ENCODE measurements at places on chromosomes 11 and 22.

GRCh38 chr11:27174672-27175210 is 134.1 kb downstream of the BBOX1 start:
- no peak for DNase-seq

DNA sequence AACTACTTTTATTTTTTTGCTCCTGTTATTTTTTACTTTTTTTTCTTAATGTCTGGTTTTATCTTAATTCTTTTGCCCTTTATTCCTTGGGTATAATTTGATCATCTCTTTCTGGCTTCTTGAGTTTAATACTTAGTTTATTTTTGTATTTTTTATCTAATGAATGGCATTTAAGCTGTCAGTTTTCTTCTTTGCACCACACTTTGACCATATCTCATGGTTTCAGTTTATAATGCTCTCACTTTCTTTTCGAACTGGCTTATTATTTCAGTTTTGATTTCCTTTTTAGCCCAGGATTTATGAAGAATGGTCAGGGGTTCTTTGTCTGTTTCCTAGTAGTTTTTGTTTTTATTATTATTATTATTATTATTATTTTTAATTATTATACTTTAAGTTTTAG is 48.3 kb downstream of the QSER1 start:
- DNase-seq: no peak

- no peak for DNase-seq
Measured at GRCh38 chr22:32544953-32545558, 70.4 kb downstream of the FBXO7 start.

- DNase-seq: peak; percentile 50
Measured at GRCh38 chr11:71927820-71928736, at the start of gene XNDC1N. Gene XNDC1N, minus strand, starts transcription at chr11:71928594. Its CDS starts 5,241 bp downstream, at chr11:71923353.

DNA sequence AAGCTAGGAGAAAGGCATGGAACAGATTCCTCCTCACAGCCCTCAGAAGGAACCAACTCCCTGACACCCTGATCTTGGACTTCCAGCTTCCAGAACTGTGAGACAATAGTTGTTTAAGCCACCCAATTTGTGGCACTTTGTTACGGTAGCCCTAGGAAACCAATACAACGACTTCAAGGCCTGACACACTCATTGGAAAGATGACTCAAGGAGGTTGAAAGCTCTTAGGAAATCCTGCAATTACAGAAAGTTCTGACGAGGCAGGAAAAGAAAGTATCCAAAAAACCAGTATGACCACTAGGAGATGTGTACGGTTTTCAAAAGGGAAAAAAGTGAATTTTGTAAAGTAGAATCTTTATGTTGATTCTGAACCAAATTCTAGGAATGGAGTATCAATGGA is 161.4 kb downstream of the SWAP70 start:
- DNase-seq: no peak

DNA sequence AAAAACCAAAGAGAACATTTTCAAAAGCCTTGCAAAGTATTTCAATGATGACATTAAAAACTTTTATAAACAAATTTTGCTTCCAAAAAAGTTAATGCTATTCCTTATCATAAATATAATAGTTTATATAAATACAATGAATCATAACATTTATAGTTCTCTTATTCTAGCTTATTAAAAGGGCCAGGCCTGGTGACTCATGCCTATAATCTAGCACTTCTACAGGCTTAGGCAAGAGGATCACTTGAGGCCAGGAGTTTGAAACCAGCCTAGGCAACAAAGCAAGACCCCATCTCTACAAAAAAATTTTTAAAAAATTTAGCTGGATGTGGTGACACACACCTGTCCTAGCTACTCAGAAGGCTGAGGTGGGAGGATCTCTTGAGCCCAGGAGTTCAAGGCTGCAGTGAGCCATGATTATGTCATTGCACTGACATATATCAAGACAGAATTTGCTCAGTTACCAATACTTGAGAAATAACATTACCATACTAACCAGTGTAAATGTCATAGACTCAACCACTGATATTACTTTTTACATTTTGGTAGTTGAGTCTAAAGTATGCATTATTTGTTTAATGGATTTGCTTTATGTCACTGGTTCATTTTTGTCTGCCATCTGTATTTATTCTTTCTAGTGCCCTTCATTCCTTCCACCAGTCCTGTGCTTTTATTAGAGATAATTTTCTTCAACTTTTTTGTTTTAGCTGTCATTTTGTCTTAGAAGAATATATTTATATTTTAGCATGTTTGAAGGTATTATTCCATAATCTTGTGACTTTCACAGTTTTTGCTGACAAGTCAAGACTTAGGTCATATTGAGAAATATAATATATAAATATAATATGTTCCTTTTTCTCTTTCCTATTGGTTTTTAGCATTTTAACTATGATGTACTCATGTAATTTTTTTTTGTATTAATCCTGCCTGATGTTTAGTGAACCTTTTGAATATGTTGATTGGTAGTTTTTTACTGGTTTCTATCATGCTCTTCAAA is 56.2 kb downstream of the CYP2R1 start:
- DNase-seq: no peak

GRCh38 chr11:69594481-69594880 is 46.5 kb upstream of the CCND1 start:
- no peak for DNase-seq

GRCh38 chr22:41925783-41926460 is 684 bp downstream of the TNFRSF13C start:
- peak; percentile 78 for DNase-seq

DNA sequence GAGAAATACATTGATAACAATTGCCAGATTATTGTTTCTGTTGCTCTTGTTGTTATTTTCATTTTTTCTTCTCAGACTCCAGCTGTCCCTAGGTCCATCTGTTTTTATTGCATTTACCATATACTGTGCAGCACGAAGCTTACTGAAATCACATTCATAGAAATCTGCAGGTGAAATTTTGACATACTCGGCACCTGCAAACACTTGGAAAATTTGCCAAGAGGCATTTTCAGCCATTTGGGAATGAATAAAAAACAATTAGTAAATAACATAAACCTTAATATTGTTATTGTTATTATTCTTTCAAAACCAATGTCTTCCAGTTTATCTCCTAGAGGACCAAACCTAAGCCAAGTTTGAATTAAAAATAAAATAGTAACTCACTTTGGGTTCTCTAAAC is 2357.2 kb downstream of the LRRC4C start:
- DNase-seq: no peak

DNA sequence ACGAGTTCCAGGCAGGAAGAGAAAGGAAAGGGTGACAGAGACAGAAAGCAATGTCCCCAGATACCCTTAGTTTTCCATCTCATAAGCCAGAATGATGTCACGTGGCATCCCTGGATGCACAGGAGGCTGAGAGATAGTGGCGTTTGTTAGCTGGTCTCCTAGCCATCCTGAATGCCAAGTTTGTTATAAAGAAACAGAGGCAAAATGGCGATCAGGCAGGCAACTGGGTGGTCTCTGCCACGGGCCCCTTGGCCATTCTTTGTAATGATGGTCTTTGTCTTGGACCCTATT is 5.3 kb downstream of the SMIM38 start:
- DNase-seq: no peak

DNA sequence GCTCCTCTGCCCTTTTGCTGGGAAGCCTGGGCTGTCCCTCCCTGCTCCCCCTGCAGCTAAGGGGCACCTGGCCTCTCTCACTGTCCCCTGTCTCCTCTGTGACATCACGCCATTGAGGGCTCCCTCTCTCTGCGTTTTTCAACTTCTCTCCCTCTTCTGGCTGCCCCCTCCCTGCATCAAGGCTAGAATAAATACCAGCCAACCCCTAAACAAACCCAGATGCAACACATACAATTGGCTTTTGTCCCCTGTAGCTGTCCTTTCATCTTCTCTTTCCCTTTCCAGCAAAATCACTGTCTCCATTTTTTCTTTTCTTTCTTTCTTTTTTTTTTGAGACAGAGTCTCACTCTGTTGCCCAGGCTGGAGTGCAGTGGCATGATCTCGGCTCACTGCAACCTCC is 3.3 kb upstream of the MIEF1 start:
- no peak for DNase-seq

- no peak for DNase-seq
Measured at GRCh38 chr11:128236506-128237498, 350.6 kb downstream of the ETS1 start.

DNA sequence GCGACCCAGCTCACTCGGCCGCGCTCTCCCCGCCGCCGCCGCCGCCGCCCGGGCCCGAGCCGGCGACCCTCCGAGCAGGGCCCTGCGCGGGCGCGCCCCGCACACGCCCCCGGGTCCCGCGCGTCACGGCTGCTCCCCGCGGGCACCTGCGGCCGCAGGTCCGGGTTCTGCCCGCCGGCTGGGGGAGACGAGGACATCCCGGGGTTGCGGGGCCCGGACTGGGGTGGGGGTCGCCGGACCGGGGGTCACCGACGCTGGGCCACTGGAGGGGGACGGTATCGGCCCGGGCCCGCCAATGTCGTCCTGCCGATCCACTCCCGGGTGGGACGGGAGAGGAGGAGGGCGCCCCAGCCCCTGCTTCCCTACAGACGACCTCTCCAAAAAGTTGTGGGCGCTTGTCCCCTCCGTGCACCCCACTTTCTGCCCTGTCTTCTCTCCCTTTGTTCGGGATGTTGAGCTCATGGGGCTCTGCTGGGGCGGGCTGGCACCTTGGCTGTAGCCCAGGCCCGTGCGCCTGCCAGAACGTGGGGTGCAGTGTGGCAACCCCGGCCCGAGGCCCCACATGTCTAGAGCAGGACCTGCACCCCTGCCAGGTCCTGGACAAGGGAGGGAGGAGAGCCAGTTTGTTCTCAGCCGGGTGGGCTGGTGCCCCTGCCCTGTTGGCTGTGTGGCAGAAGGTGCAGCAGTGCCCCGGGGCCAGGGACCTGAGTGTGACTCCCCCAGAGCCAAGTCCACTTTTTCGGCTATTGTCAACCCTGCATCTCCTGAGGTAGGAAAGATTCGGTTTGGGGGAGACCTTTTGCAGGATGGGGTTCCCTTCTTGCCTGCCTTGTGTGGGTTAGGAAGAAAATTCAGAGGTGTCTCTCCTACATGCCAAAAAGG is 40.2 kb upstream of the CELSR1 start:
- peak; percentile 22 for DNase-seq

DNA sequence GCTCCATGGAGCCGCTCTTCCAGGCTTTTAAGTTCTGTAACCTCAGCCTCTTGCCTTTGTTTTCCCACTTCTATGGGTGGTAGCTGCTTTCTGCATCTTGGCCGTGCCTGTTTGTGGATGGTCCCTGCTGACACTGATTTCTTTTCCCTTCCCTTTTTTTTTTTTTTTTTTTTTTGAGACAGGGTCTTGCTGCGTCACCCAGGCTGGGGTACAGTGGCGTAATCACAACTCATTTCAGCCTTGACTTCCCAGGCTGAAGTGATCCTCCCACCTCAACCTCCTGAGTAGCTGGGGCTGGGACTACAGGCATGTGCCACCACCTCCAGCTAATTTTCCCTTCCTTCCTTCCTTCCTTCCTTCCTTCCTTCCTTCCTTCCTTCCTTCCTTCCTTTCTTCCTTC is 57.7 kb upstream of the EP300 start:
- no peak for DNase-seq

DNA sequence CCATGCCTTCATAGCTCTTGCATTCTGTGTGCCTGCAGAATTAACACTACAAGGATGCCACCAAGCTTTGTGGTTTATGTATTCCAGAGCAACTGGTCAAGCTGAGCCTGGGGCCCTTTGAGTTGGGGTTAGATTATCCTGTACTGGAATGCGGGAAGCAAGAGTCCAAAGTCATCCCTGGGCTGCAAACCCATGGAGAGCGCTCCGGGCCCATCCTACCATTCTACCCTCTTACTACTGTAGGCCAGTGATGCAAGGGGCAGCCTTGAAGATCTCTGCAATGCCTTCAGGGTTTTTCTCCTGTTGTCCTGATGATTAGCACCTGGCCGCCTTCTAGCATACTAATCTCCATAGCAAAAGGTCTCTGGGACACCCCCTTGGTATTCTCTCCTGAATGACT is 51.3 kb downstream of the TUG1 start:
- DNase-seq: no peak

DNA sequence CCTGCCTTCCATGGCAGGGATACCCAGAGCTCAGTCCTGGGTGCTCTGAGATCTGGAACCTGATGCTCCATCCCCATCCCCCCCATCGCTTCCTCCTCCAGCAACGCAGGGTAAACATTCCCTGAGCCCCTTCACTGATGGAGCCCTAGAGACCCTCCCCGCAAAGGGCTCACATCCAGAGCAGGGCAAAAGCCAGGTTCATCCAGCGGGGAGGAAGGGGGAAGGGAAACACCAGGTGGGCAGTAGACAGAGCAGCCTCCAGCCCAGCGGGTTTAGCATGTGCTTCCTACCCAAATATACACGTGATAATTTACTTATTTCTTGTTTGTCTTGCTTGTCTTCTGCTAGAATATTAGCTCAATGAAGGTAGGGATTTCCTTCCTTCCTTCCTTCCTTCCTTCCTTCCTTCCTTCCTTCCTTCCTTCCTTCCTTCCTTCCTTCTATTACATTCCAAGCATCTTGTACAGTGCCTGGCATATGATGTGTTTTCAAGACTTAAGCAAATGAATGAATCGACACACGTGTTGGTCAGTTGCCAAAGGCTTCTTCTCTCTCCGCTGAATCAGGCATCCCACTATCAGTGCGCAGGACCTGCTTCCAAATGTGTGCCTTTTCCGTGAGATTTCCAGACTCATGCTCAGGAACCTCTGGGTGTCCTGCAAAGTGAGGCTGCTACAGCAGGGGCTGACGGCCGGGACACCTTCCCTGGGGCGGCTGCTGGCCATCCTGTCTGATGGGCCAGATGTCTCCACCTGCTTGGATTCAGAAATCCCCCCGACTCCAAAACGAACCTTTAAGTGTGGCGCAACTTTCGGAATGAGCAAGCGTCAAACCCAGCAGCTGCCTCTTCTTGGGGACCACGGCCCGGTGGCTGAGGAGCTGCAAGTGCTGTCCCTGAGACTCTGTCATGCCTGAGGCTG is 955.1 kb downstream of the BRD1 start:
- no peak for DNase-seq

- no peak for DNase-seq
Measured at GRCh38 chr11:12005476-12005875, 3.0 kb downstream of the DKK3 start.

DNA sequence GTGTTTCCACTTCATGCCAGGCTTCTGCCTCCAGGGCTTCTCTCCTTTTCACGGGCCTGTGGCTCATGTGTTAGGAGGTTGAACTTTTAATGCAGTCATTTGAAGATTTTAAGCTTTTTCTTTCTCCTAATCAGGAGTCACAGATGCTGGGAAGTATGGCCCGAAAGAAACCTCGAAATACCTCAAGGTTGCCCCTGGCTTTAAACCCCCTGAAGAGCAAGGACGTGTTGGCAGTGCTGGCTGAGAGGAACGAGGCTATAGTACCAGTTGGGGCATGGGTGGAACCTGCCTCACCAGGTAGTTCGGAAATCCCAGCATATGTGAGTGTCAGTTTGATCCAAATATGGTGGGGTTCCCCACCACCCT is 571 bp downstream of the CCDC15 start:
- no peak for DNase-seq

GRCh38 chr11:61528114-61528513 is 19.6 kb downstream of the LRRC10B start:
- DNase-seq: no peak

GRCh38 chr11:35343033-35343598 is 76.2 kb downstream of the SLC1A2 start:
- DNase-seq: peak; percentile 32

All from stimulated activated CD4-positive, alpha-beta T cell treated with anti-CD3 and anti-CD28 coated beads, Interleukin-4, amount 100 ng/mL, for 4 hours (primary cell).